Heart right ventricle (tissue), 16 donors: ENCODE measurements at places on chromosomes 12 and 14. TPM values are rescaled to one million over a fixed set of nuclear protein-coding genes. Genes with fewer than 3 reads are reported as not detected.

Gene PRIMA1
- total RNA-seq, result 4.4 TPM

DNA sequence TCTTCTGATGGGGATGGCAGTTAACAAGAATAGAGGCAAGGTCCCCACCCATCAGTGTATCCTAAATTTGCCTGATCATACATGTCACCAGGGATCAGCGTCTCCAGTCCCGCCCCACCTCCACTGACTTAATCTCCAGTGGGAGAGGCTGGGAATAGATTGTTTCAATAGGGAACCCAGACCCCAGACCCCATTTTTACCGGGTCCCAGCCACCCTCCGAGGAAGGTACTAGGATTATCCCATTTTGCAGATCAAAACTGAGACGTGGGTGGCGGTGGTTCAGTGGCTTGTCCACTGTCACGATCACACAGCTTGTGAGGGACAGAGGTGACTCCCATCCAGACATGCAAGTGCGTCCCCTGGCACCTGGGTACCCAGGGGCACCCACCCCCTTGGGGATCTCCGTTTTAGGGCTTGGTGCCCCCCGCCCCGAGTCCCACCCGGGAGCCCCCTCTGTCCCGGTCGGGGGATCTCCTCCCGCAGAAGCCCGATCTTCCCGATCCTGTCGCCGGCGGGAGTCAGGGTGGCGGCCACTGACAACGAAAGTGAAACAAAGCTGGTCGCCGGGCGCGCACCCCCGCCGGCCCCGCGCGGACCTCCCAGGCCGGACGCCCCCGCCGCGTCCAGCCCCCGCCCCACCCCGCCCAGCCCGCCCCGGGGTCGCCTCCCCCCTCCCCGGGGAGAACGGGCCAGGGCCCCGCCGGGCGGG, 523 bp downstream of the WSB2 start:
- peak overlapping the region; percentile 64 for H3K4me3 ChIP-seq
- peak; percentile 63 for DNase-seq
- no peaks in the 10 kb centered on the region for H3K36me3 ChIP-seq
- peak overlapping the region; percentile 99 for H3K27ac ChIP-seq

GRCh38 chr12:66168410-66168809, 1.4 kb downstream of the TMBIM4 start:
- peak overlapping the region; percentile 97 for H3K27ac ChIP-seq
- no peaks in the 10 kb centered on the region for H3K27me3 ChIP-seq
- peaks cover 22% of the 10 kb centered on the region for H3K4me1 ChIP-seq
- H3K4me3 ChIP-seq, result peak overlapping the region; percentile 87
- DNase-seq, result no peak
- H3K36me3 ChIP-seq, result no peaks in the 10 kb centered on the region

DNA sequence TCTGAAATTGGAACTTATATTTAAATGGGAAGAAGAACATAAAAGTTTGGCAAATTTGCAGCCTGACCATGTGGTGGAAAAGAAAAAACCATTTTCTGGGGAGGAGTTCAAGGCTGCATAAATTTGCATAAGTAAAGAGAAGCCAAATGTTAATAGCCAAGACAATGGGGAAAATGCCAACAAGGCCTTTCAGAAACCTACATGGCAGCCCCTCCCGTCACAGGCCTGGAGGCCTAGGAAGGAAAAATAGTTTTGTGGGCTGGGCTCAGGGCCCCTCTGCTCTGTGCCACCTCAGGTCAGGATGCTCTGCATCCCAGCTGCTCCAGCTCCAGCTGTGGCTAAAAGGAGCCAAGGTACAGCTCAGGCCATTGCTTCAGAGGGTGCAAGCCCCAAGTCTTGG, 67.6 kb upstream of the CCDC60 start:
- no peaks in the 10 kb centered on the region for H3K27me3 ChIP-seq
- H3K4me3 ChIP-seq, result no peak overlapping the region
- no peaks in the 10 kb centered on the region for H3K36me3 ChIP-seq
- H3K27ac ChIP-seq, result no peak overlapping the region

DNA sequence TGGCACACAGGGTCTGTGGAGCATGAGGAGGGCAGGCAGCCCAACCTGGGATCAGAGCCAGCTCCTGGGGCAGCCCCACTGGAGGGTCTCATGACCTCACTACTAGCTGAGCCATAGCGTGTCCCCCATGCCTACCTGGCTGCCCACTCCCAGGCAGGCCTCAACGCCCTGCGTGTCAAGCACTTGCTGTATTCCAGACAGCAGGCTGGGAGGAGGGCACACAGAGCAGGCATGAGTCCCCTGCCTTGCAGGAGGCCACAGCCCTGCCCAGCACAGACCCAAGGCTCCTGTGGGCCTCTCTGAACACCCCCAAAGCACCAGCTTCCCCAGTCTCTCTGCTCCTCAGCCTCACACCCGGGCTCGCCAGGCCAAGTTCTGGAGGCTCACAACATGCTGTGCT, 64.0 kb downstream of the IQSEC3 start:
- no peaks in the 10 kb centered on the region for H3K27me3 ChIP-seq
- H3K4me1 ChIP-seq, result no peaks in the 10 kb centered on the region
- DNase-seq, result no peak
- no peak overlapping the region for H3K4me3 ChIP-seq

DNA sequence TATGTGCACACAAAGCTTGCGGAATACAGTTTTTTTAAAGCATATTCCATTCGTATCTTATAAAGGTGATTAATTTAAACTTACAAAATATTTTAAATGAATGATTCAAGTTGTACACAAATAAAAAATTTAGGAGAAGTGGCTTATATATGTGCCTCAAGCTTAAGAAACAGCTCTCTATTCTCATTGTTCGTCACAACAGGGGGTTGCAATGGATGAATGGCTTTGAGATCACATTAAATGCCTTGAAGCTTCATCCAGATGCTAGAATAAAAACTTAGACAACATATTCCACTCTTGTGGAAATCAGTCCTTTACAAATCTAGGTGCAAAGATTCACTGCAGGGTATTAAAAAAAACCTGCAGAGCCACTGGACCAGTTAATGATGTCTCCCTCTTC, 303.9 kb upstream of the LRFN5 start:
- no peak for DNase-seq
- H3K4me1 ChIP-seq, result no peaks in the 10 kb centered on the region
- H3K27ac ChIP-seq, result no peak overlapping the region
- H3K36me3 ChIP-seq, result no peaks in the 10 kb centered on the region
- H3K27me3 ChIP-seq, result no peaks in the 10 kb centered on the region
- H3K4me3 ChIP-seq, result no peak overlapping the region

- H3K27ac ChIP-seq, result no peak overlapping the region
- no peaks in the 10 kb centered on the region for H3K4me1 ChIP-seq
- H3K4me3 ChIP-seq, result no peak overlapping the region
- no peaks in the 10 kb centered on the region for H3K36me3 ChIP-seq
- no peak for DNase-seq
Measured at GRCh38 chr12:41286426-41286825, 98.3 kb downstream of the PDZRN4 start.
